Renal pelvis (tissue), 12 donors: ENCODE measurements at places on chromosomes 5 and 9. TPM values are rescaled to one million over a fixed set of nuclear protein-coding genes. Genes with fewer than 3 reads are reported as not detected.

GDNF gene
- polyA plus RNA-seq, result 12.4 TPM

DNA sequence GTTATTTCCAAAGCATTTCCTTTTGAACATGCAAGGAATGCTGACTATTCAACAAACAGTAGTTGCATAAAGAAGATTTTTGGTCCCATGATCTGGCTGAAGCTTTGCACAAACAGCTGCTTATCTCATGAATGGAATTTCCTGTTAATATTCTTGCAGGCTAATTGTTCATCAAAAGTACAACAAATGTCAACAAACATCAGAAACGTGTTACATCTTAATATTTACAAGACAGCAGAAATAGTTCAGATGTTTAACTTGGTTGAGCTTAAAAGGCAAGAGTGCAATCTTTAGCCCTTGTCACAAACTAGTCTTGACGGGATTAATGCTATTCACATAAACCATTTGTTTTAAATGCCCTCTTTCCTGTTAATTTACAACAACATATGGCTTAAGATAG is 47.9 kb upstream of the BASP1 start:
- DNase-seq, result peak; percentile 68

- no peak for DNase-seq
These were observed 592.0 kb downstream of the CHSY3 start for GRCh38 chr5:130496215-130496614.

DNA sequence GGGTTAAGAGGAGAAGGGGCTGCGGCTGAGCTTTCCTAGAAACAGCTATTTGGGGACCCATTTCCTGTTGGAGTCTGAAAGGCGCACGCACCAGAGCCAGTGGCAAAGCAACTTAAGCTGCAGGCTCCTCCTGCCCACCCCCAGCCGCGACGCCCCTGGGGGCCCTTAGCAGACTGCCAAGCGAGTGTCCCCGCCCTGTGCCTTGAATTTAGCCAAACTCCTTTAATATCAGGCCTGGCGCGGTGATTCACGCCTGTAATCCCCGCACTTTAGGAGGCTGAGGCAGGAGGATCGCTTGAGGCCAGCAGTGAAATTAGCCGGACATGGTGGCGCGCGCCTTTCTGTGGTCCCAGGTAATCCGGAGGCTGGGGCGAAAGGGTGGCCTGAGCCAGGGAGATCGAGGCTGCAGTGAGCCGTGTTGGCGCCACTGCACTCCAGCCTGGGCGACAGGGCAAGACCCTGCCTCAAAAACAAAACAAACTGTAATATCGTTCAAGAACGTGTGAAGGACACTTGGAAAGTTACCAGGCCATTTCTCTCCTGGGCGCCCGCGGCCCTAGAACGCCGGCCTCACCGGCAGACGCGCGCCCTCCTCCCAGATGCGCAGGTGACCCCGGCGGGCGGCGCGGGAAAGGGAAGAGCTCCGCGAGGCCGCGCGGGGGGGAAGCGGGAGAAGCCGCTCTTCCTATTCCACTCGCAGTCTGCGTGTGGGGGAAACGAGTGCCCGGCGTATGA is 1.0 kb upstream of the F2R start:
- DNase-seq, result peak; percentile 42

FSTL4 gene
- 1.5 TPM for polyA plus RNA-seq

DNA sequence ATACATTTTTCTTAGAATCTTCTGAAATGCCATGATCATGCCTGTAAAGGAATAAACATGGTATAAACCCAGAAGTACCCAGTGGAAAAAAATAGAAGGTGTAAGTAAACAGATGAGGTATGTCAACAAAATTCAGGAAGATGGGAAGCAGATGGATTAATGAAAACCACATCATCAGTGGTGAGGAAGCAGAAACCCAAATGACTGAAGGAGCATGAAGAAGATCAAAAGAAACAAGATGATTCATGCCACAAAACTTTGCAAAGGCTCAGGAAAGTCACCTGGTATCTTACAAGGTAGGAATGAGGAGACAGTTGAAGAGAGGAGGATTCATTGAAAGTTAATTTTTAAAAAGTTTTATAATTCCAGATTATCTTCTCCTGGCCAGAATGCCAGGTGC is 132.8 kb upstream of the PAPPA start:
- DNase-seq, result no peak
